ENCODE measurements at places on chromosomes 16 and 17.

DNA sequence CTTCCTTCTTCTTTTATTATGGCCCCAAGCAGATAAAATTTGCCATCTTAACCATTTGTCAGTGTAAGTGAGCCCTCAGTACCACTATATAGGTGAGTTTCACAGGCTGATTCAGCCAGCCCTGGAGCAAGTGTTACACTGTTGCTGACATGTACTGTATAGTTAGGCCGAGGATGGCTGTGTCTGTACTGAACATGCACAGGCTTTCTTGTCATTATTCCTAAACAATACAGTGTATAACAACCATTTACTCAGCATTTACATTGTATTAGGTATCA lies 53.7 kb downstream of the AMFR start:
- DNase-seq = no peak

DNA sequence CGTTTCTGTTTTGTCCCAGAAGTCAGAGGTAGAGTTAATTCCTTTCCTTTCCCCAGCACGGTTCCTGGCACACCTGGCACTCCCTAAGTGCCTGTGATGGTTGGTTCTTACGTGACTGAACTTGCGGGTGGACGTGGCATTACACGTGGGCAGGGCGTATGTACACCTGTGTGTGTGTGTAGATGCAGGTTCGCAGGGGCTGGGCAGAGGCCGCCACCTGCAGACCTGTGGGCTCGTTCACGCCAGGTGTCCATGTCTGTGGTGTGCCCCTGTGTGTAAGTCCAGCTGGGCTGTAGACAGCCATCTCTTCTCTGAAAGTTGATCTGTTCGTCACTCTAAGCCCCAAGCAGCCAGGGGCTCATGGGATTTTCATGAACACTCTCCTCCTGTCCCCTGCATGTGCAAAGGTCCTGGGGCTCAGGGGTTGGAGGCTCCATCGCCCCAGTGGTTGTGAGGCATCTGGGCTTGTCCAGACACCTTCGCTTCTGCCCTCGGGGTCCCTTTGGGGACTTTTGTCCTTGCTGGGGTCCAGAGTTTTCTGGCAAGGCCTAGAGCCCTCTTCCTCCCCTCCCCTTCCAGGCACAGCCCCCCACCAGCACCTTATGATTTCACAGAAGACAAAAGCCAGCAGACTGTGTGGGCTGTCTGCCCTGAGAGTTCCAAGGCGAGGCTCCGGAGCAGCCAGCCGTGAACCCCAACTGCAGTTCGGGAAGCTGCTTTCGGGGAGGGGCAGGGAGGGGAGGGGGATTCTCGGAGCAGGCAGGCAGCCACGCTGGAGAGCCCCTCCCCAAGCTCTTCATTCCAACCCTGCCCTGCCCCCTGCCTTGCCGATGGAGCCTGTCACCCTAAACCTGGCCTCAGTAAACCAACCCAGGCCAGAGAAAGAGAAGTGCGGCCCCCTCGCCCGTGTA lies 5.4 kb upstream of the FSCN2 start:
- DNase-seq = no peak

- DNase-seq = no peak
These were observed 9.4 kb downstream of the CRYBA1 start for GRCh38 chr17:29255926-29256522.

DNA sequence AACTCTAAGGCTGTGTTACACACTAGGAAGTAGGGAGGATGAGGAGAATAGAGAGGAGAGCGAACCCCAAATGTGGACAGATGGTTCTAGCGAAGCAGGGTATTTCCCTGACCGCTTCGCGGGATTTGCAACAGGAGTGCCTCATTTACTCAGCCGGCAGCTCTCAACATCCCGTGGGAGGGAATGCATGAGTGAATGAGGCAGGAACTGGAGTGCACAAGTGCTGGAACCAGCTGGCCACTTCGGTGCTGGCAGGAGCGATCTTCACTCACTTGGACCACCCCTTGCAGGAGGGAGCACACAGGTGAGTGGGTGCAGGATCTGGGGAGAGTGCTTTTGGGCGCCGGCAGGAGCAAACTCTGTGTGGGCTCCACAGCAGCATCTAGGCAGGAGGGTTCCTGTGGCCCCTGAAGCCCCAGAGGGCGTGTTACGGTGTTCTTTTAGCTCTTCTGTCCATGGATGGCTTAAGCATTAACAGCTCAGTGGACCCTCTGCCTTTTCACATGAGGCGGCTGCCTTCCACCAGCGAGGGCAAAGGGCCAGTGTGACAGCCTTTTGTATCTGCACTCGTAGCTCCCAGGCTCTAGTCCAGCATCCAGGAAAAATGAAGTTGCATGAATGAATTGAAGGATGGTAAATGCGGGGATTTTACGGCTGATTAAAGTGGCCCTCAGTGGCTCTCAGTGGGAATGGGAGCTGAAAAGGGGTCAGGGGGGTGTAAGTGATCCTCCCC lies 17.4 kb upstream of the ZNHIT3 start:
- no peak for DNase-seq

GRCh38 chr17:56142325-56142724 lies 10.9 kb upstream of the ANKFN1 start:
- no peak for DNase-seq

DNA sequence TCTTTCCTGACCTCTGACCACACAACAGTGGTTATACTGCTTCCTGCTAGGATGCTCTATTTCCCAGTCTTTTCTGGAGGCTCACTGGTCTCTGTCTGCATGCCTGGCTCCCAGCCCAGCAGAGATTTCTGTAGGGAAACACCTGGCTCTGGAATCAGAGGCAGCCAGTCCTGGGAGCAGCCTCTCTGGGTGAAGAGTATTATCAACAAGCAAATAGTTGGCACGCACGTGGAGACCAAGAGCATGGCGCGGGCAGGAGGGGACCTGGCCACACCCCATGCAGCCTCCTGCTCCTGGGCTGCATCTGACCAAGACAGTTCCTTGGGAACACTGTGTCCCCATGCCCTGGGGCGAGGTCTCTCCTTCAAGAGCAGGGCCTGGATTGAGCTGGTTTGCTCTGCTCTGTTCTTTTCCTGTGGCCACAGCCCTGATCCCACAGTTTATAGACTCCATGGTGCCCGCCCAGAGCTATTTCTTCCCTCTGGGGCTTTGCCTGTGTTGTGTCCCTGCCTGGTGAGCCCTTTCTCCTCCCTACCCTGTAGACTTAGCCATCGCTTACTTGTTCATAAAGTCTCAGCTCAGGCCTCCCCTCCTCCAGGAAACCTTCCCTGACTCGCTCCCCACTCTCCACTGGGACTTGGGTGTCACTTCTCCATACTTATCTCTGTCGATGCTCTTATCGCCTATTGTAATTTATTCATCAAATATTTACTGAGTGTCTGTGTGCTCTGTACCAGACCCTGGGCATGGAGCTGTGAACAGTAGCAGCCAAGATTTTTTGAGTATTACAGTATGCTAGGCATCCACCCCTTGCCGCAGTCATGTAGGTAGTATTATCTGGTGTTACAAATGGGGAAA lies 60.6 kb downstream of the SCNN1B start:
- no peak for DNase-seq

DNA sequence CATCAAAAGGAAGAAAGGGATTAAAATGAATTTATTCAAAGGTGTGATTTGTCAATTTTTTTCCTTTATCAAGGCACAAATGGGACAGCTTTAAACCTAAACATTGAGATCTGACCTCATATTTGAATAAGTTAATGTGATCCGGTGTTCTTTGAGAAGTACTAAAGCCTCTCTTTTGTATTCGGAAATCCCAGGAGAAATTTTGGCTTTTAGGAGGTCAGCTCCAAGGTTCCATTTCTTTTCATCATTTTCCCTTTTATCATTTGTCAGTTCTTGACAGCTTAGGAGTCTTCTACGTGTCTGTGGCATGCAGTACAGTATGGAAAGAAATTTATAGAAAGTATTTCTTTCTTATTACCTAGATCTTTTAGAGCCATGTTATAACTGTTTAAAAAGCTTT lies 873.4 kb upstream of the CDH8 start:
- no peak for DNase-seq

GRCh38 chr16:4200000-4200780 lies 41.7 kb downstream of the SRL start:
- DNase-seq = no peak

DNA sequence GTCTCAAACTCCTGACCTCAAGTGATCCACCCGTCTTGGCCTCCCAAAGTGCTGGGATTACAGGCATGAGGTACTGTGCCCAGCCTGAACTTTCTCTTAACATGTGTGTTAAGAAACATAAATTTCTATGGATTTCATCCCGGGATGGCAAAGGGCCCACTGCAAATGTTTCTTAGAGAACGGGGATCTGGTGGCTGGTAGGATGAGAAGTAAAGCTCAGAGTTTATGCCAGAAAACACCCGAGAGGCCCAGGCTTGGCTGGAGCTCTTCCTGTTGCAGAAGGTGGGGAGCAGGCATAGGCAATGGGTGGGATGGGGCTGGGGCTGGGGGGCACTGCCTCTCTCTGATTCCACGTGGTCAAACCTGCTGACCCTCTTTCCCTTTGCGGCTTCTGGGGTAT lies 5.6 kb upstream of the CARHSP1 start:
- DNase-seq = no peak

GRCh38 chr17:55763856-55764255 lies 13.0 kb downstream of the PCTP start:
- no peak for DNase-seq

GRCh38 chr16:57127037-57127763 lies 34.8 kb downstream of the CPNE2 start:
- no peak for DNase-seq

GRCh38 chr17:60832151-60832585 lies 154.5 kb downstream of the BCAS3 start:
- no peak for DNase-seq

GRCh38 chr17:28610376-28610775 lies 3.6 kb downstream of the RSKR start:
- no peak for DNase-seq

DNA sequence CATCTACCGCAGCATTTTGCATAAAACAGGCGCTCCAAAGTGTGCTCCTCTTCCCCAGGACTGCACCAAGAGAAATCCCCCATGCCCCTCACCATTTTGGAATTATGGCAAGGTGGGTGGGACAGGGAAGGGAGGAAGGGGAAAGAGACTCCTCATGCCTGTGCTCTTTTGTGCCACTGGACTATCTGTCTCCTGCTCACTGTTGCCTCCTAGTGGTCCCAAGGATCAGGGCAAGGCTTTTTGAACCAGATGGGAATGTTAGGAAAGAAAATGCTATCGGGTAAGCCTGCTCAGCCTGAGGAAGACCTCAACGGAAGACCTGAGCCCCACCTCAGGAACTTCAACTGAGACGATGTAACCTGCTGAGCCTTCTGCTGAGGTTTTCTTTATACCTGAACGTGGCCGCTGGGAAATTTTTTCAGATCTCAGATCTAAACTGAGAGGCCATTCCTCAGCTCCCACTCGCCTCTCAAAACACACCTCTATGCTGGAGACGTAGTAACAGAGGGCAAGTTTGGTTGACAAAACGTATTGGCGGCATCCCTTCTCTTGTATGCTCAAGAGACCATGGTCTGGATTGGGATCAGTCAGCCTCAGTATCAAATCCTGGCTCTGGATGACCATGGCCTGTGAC lies 58.3 kb downstream of the SPACA3 start:
- DNase-seq = no peak

DNA sequence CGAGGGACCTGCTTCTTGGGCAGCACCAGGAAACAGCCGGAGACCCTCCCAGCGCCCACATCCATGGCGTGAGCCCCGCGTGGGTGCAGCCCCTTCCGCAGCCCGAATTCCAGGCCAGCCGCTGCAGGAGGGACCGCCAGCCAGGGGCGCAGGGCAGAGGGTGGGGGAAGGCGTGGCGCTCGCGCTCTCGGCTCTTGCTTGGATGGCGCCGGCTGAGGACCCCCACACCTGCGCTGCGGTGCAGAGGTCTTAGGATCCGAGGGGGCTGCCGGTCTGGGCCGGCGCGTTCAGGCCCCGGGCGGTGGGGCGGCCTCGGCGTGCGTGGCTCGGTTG lies 28.8 kb downstream of the ACTG1 start:
- no peak for DNase-seq

DNA sequence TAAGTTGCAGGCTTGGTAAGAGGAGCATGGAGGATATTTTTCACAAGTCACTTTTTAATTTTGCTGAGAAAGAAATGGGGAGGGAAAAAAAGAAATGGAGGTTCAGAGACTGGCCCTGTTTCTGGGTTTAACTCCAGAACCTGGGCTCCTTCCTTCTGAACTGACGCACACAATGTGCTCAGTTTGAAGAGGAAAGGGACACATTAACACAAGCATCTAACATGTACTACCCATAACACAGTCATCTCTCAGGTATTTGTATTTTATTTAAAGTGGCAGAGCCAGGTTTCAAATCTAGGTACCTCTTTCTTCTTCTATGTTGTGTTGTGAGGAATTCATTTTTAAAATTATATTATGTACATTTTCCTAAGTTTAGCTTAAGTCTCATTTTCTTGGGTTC lies 5.3 kb upstream of the TMEM100 start:
- DNase-seq = no peak

DNA sequence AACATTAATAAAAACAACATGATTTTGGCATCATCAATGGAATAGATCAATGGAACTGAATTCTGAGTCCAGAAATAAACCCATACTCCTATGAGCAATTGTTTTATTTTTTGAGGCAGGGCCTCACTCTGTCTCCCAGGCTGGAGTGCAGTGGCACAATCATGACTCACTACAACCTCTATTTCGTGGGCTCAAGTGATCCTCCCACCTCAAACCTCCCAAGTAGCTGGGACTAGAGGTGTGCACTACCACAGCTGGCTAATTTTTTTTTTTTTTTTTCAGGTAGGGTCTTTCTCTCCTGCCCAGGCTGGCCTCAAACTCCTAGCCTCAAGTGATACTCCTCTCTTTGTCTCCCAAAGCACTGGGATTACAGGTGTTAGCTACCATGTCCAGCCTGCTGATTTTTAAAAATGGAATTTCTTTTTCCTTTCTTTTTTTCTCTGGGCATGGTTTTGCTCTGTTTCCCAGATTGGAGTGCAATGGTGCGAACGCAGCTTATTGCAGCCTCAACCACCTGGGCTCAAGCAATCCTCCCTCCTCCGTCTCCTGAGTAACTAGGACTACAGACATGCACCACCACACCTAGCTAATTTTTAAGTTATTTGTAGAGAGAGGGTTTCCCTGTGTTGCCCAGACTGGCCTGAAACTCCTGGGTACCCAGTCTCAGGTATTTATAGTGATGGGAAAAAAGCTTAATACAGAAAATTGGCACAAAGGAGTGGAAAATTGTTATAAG lies 7.3 kb upstream of the PRDM7 start:
- no peak for DNase-seq

DNA sequence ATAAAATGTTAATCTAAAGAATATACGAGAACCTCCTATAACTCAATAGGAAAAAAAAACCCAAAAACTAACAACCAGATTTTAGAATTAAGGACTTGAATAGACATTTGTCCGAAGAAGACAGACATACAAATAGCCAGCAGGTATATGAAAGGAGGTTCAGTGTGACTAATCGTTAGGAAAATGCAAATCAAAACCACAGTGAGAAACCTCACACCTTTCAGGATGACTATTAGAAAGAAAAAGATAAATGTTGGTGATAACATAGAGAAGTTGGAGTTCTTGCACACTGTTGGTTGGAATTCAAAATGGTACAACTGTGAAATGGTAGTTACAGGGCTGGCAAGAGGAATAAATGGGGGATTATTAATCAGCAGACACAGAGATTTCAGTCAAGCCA lies 339.0 kb downstream of the TMEM114 start:
- DNase-seq = no peak

- no peak for DNase-seq
These were observed 13.5 kb downstream of the MAPT start for GRCh38 chr17:45907750-45908395.

- DNase-seq = no peak
These were observed 308 bp downstream of the ADCY9 start for GRCh38 chr16:4115949-4116318.
